CD4-positive, alpha-beta T cell treated with Interleukin-6 at 100 ng/mL for 8 hours (primary cell): ENCODE measurements at places on chromosomes 2 and 18.

- DNase-seq = no peak
Observed at GRCh38 chr2:63778391-63778790, 63.3 kb upstream of the UGP2 start.

- no peak for DNase-seq
Observed at GRCh38 chr2:208183972-208184705, 5.7 kb downstream of the C2orf80 start.

- DNase-seq = no peak
Observed at GRCh38 chr2:11466307-11467128, 557 bp upstream of the E2F6 start.

DNA sequence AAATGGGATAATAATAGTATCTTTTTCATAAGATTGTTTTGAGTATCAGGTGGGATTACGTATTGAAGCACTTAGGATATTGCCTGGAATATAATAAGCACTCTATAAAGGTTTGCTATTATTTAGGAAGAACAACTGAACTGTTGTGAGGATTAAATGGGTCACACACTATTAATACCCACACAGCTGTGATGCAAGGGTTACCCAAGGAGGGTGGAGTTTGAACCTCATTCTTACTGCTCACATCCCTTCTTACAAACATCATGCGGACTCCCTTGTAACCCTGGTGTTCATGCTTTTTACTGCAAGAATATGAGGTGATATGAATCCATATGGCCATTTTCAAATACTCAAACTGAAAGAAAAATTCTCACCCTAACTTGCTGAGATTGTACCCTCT, 113.5 kb downstream of the KCTD1 start:
- no peak for DNase-seq

DNA sequence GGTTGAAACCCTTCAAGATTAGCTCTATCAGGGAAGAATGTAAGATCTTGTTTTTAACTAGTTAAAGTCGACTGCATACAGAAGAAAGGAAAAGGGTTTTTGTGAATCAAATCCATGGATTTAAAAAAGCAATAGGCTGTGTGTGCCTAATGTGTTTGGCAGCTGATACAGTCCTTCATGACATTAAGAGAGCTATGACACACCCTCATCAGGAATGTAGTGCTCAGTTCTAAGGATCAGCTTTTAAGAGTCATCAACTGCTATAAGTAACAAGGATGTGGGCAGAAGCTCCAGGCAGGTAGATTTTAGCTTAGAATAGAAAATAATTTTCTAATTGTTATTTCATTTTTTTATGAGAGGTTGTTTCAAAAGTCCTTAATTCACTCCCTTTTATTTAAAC, 52.9 kb downstream of the PPP1R1C start:
- DNase-seq = no peak

- no peak for DNase-seq
Observed at GRCh38 chr2:236576953-236577352, 7.3 kb downstream of the ACKR3 start.

DNA sequence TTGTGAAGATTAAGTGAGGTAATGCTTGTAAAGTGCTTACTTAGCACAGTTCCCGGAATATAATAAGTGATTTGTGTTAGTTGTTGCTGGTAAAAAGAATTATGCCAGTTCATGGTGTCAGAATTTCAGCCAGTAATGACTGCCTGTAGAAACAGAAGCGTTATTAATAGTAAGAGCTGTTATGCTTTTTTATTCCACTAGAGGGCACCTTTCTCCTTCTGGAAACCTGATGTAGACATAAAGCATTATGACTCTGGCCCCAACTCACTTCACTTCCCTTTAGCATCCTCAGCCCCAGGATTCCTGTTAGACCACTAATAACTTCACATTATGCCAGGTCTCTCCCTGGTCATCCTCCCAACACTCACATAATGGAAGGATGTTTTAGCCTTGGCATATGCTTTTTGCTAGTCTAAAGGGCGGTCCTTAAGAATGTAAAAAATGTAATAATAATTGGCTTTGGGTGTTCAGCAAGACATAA, 34.9 kb downstream of the C18orf54 start:
- peak; percentile 53 for DNase-seq

GRCh38 chr2:28350196-28350595, 42.5 kb upstream of the FOSL2 start:
- no peak for DNase-seq

- no peak for DNase-seq
Observed at GRCh38 chr2:158650646-158651357, 144.3 kb upstream of the DAPL1 start.

GRCh38 chr2:70685771-70686171, 82.2 kb downstream of the ADD2 start:
- no peak for DNase-seq

- DNase-seq = no peak
Observed at GRCh38 chr2:168529900-168530561, 74.0 kb downstream of the CERS6 start.

GRCh38 chr18:27378431-27379095, 193.5 kb upstream of the CHST9 start:
- no peak for DNase-seq

GRCh38 chr2:231917280-231918066, 8.7 kb downstream of the NPPC start:
- no peak for DNase-seq

DNA sequence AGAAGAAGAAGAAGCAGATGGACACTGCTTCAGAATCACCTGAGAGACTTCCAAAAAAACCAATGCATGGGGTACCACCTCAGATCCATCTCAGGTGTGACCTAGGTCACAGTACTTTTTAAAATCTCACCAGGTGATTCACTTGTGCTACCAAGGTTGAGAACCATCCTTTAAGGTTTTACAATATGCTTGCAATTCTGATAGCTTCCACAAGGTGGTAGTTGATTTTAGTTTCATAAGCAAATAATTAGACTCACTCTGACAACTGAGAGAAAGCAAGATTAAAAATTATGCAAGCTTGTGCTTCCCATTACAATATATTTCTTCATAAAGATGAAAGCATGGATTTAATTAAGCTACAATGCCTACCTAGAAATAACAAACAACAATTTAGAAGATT, 355.1 kb downstream of the EN1 start:
- DNase-seq = no peak

DNA sequence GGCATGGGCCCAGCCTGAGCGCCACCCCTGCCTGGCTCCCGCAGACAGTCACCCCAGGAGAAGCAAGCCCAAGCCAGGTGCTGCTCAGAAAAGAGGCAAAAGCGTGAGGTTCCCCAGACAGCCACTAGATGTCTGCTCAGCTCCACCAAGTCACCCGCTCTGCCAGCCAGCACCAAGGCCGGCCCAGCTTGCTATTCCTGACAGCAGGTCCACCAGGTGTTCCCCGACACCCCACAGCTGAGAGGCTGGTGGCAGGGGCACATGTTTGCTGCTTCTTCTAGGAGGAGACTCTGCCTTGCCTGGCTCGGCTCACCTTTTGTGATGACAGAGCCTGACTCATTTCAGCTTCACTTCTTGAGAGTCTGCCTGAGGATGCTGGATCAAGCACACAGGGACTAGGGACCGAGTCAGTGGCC, 206.7 kb downstream of the MGAT5 start:
- peak; percentile 12 for DNase-seq

- no peak for DNase-seq
Observed at GRCh38 chr18:13517369-13517768, 209.0 kb downstream of the FAM210A start.

DNA sequence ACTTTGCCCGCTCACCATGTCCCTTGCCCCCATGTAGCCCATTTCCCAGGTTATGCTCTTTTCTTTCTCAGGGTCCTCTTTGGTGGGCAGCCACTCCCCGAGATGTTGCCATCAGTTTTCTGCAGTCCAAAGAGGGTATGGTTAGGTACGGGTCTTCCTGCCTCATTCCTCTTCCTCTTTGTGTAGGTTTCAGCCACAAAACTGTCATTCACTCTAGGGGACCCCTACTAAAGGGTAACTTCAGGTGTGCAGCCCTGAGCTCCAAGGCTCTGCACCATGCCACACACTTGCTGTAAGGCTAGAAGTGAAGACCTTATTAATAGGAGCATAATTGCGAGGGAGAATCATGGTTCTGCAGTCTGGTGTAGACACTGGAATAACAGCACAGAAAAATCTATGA, 99.8 kb upstream of the ZNF397 start:
- DNase-seq = no peak

DNA sequence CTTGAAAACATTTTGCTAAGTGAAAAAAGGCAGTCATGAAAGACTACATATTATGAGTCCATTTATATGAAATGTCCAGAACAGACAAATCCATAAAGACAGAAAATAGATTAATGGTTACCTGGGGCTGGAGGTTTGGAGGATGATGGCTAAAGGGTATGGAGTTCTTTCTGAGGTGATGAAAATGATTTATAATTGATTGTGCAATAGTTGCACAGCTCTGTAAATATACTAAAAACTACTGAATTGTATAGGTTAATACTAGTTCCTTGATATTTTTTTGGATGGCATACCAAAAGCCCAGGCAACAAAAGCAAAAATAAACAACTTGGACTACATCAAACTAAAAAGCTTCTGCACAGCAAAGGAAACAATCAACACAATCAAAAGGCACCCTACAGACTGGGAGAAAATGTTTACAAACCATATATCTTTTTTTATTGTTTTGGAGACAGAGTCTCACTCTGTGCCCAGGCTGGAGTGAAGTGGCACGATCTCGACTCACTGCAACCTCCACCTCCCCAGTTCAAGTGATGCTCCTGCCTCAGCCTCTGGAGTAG, 21.5 kb downstream of the SOS1 start:
- DNase-seq = no peak

GRCh38 chr2:26174691-26175465, 2.0 kb downstream of the GAREM2 start:
- DNase-seq = no peak

GRCh38 chr2:74525717-74526648, at the start of gene DQX1:
TSS of gene DQX1 (minus strand) at chr2:74526231. CDS start at chr2:74525729, 502 bp downstream.
- no peak for DNase-seq

DNA sequence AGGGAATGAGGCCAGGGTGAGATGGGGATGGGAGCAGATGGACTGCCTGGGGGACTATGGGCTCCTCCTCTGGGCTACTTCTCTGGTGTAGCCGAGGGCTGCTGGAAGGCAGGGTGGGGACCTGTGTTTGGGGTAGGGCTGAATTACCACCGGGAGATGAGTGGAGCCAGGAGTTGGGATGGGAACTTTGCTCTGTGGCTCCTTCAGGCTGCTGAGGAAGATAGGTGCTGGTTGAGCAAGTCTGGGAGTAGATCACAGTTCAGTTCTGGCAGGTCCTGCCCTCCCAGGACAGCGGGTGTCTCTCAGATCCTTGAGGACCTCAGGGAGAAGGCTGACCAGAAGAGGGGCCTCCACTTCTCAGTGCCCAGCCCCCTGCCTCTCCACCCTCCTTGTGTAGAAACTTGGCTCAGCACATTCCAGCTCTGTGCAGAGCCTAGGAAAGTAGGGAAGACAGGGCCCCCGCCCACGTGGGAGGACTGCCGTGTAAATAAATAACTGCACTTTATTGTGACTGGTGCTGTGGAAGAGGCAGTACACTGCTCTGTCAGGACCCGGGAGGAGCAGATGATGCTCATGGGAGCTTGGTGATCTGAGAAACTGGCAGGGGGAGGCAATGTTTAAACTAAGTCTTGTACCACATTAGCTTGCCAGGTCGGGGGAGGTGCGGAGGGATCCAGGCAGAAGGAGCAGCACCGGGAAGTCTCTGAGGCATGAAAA, 15.3 kb downstream of the TET3 start:
- DNase-seq = no peak
